Uterus (tissue), 4 donors: ENCODE measurements at places on chromosomes 3 and 15. TPM values are rescaled to one million over a fixed set of nuclear protein-coding genes. Genes with fewer than 3 reads are reported as not detected.

Gene REC114
- total RNA-seq, result not detected

DNA sequence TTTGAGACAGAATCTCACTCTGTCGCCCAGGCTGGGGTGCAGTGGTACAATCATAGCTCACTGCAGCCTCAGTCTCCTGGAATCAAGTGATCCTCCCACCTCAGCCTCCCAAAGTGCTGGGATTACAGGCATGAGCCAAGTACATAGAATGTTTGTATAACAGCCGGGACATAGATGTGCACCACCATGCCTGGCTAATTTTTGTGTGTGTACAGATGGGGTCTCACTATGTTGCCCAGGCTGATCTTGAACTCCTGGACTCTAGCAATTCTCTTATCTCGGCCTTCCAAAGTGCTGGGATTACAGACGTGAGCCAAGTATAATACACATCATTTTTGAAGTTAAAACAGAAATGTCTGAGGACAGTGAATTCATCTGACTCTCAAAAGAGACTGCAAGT, 93.5 kb downstream of the CORO2B start:
- no peak for DNase-seq

DNA sequence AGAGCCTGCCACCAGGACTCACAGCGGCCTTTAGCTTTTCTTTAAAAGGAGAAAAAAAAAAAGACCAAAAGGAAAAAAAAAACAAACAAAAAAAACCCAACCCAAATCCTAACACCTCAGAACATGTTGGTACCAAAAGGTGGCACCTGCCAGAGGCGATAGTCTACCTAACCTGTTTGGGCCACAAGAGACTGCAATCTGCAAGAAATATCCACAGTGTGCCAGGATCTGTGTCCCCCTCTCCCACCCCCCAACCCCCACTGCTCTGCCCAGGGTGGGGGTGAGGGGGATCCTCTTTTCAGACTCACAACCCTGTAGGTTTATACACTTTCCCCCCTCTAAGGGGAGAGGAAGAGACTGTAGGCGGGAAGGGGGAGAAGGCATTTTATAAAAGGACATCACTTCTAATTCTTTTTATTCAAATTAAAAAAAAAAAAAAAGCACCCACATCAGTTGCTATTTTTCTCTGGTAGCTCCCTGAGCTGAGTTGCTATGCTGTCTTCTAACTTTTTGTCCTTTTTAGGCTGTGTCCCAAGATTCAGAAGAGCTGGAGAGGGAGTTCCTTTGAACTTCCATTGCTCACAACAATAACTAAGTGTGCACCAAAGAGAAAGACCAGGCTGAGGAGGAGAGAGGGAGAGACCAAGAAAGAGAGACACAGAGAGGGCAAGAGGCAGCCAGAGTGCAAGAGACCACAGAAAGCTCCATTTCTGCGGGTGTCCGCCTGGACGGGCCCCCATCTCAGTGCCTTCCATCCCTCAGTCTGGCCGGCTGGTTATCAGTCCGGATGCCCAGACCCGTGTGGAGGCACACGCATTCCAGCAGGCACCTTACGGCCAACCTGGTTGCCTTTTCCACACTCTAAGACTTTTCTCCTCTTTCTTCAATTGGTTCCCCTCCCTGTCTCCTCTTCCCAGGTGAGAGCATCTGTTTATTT, 48.9 kb downstream of the TLE3 start:
- DNase-seq, result no peak

Gene RSL24D1
- 116 TPM for total RNA-seq

DNA sequence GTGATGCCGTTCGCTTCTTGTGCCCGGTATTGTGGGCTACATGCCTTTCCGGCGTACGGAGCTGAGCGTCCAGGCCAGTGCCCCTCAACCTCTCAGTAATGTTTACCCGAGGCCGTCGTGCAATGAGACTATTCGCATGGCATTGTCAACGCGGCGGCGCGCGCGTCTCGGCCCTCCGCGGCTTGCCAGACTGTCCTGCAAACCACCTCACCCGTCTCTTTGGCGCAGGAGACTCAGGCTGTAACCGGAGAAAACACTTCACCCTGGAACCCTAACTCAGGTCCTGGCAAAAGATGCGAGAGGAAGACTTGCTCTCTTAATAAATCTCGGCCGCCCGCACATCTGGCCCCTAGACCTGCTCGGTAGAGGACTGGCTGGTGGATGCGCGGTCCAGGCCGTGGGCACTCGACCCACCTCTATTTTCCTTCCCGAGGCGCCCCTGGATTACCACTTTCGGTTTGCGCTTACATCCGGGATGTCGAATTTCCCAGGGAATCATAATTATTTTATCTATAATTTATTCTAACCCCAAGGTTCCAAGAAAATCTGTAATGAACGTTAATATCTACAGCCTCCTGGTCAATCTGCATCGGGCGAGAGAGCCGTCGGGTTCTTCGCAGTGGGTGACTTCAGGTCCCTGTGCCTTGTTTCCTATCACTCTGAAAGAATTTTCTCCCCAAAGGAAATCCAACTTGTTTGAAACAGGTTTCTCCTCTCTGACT, 71.8 kb upstream of the POLG start:
- no peak for DNase-seq

- no peak for DNase-seq
Observed at GRCh38 chr3:5729852-5730251, 542.3 kb downstream of the EDEM1 start.

Gene CCDC71
- total RNA-seq, result 58.2 TPM

Gene FGD5
- 21.4 TPM for total RNA-seq

Gene GOLGA6B
- total RNA-seq, result not detected

DNA sequence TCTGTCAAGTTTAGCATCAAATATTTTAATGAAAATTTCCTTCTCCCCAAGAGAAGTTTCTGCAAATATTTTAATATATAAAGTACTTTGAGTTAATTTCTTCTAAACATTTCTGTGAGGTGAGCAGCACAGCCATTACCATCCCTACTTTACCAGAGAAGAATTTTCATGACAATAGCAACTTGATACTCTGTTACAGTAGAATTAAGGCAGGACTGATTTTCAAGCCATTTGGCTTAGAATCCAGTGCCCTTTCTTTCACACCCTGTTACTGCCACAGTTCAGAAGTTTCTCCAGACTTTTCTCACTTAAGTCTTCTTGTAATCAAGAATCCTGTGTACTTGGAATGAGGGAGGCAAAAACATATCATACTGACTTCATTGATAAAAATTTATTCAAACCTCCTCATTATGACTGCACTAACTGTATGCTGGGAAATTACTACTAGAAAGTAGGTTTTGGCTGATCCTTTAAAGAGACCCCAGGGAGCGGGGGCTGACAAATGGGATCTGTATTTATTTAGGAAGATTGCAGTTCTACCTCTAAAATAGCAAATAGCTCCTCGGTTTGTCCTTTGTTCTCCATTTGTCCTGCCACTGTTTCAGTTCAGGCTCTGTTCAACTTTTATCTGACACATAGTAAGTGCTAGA, 557.0 kb upstream of the SGO1 start:
- DNase-seq, result no peak

Gene MNS1
- 6.7 TPM for total RNA-seq

Gene THSD4
- 31.6 TPM for total RNA-seq

DNA sequence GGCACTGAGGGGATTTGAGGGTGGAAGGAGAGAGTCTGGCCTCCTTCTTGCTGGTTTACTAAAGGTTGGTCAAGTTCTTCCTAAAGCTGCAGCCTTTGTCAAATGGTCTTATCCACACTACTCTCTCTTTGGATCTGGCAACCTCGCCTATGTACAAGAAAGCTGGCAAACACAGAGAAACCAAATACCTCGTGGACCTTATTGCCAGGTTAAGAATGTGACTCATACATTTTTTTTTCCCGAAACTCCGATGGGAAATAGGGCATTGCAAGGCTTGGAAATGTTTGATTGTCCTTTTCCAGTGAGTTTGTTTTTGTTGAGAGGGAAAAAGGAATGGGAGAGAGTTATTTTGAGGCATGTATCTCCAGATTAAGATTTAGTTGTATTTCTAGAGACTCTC, 13.9 kb downstream of the EOMES start:
- no peak for DNase-seq

DNA sequence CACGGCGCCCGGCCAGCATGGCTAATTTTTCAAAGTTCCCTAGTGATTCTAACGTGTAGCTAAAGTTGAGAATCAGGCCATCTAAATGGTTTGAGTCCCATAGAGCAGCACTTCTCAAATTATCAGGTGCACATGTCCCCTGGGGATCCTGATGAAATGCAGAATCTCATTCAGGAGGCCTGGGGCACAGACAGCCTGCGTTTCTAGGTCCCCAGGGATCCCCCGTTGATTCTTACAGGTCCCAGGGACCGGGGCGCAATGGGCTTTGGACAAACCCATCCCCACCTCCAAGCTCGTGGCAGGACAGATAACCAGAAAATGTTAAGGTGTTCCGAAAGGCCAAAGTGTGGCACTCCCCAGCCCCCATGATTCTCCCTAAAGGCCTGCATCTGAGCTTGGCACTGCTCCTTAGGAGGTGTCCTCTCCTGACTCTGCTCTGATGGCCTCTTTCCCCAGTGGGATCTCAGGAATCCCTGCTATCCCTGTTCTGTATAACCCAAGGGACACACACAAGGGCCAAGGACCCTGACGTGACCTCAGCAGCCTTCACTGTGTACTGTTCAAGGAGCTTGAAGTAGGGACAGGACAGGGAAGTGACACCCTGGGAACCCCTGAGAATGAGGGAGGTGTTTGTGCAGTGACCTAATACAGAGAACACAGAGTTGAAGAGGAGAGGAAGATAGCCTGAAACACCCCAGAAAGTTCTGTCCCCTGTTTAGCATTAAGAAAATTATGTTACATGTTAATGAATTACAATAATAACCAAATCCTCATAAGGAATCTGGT, 8.0 kb downstream of the LRRK1 start:
- DNase-seq, result no peak

- DNase-seq, result no peak
Observed at GRCh38 chr3:10816019-10816862, at the start of gene SLC6A11. Gene SLC6A11 (plus strand): TSS chr3:10816228. CDS start chr3:10816266, 38 bp downstream.

GRCh38 chr15:88225461-88225860, 31.1 kb downstream of the NTRK3 start:
- no peak for DNase-seq

- no peak for DNase-seq
Observed at GRCh38 chr3:13254028-13254951, 165.8 kb downstream of the NUP210 start.

Gene HTR3E
- not detected for total RNA-seq

GRCh38 chr15:63041974-63042876, at the start of gene TPM1:
Gene TPM1 (plus strand): TSS chr15:63042747. CDS start chr15:63042830, 83 bp downstream.
- DNase-seq, result peak; percentile 93

Gene P2RY14
- total RNA-seq, result 0.51 TPM

DNA sequence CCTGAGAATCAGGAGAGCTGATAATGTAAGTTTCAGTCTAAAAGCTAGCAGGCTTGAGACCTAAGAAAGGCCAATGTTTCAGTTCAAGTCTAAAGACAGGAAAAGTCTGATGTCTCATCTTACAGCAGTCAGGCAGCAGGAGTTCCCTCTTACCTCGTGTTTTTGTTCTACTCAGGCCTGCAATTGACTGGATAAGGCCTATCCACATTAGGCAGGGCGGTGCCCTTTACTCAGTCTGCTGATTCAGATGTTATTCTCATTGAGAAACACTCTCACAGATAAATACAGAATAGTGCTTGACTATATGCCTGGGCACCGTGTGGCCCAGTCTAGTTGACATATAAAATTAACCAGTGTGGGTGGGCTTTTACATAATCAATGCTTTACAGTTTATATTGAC, 122.4 kb downstream of the NR1D2 start:
- DNase-seq, result no peak

- DNase-seq, result no peak
Observed at GRCh38 chr3:127393131-127393820, 105.4 kb upstream of the PRR20G start.

GRCh38 chr3:23174426-23175039, 28.6 kb upstream of the UBE2E2 start:
- DNase-seq, result no peak

GRCh38 chr15:98651036-98651481, 2.7 kb downstream of the IGF1R start:
- DNase-seq, result peak; percentile 48

Gene TMC3
- total RNA-seq, result not detected

DNA sequence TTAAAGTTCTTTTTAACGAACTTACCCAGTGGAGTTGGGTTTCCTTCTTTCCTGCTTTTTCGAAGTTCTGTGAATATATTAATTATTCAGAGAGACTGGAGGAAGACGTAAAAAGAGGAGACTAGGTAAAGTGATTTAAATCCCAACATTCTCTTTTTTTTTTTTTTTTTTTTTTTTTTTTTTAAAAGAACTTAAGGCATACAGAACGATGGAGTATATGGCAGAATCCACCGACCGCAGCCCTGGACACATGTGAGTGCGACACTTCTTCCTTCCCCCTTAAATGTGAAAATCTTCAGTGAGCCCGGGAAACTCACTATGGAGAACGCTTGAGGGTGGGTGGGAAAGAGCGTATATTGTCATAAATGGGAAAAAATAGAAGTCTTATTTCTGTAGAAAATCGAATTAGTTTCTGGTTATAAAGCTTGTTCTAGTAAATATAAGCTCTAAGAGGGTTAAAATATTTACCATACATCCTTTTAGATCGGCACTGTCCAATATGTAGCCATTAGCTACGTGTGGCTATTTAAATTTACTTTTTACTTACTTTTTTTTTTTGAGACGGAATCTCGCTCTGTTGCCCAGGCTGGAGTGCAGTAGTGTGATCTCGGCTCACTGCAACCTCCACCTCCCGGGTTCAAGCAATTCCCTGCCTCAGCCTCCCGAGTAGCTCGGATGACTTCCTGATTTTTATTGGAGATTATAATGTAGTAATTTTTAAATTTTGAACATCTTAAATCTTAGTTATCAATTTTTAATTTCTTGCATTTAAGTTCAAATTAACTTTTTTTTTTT, 892 bp downstream of the NMD3 start:
- no peak for DNase-seq

GRCh38 chr15:64361259-64361658, 5.3 kb upstream of the CSNK1G1 start:
- DNase-seq, result no peak

GRCh38 chr3:113212150-113212843, 940 bp downstream of the BOC start:
- DNase-seq, result peak; percentile 50

- no peak for DNase-seq
Observed at GRCh38 chr3:18864933-18865731, 283.2 kb upstream of the KCNH8 start.

Gene DUOXA1
- total RNA-seq, result not detected

Gene TNFSF10
- 30.1 TPM for total RNA-seq

DNA sequence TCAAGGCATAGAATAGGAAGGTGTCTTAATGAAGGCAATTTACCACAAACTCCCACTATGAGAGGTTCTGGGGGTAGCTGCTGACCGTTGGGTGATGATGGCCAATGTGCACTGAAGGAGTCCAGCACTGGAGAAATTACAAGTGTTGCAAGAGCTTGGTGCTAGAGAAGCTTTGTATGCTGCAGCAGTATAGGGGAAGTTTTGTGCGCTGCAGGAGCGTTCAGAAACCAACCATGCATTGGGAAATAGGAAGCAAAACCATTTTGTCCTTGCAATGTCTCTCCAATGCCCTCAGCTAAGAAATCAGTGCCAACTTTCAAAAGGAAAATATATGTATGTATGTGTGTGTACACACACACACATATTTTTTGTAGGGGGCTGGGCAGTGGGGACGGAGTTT, 441.6 kb upstream of the NAALADL2 start:
- DNase-seq, result no peak

- DNase-seq, result no peak
Observed at GRCh38 chr3:64021922-64022321, 1.4 kb downstream of the PSMD6 start.
